ENCODE measurements at places on chromosomes 11 and 22.

- no peak for DNase-seq
Observed at GRCh38 chr22:41491374-41492100, 22.6 kb downstream of the ACO2 start.

GRCh38 chr22:49262167-49262566 lies 565.5 kb downstream of the BRD1 start:
- no peak for DNase-seq

GRCh38 chr11:87726506-87726905 lies 448.7 kb downstream of the RAB38 start:
- DNase-seq: no peak

GRCh38 chr11:46102843-46103242 lies 18.4 kb downstream of the PHF21A start:
- no peak for DNase-seq

DNA sequence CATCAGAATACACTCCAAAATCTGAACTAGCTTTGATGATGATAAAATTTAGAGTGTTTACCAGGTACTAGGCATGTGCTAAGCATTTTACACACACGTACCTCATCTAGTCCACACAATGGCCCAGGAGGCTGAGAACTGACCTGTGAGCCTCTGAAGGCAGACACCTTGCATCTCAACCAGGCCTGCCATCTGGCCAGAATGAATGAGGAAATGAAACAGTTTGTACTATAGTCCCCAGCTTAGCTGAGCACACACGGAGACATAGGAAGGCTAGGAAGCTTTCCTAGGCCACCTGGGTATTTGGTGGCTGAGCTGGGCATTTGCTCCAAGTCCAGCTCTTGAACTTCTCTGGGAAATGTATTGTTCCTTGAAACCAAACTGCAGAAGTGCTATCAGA lies 6.9 kb upstream of the SHANK3 start:
- DNase-seq: no peak

DNA sequence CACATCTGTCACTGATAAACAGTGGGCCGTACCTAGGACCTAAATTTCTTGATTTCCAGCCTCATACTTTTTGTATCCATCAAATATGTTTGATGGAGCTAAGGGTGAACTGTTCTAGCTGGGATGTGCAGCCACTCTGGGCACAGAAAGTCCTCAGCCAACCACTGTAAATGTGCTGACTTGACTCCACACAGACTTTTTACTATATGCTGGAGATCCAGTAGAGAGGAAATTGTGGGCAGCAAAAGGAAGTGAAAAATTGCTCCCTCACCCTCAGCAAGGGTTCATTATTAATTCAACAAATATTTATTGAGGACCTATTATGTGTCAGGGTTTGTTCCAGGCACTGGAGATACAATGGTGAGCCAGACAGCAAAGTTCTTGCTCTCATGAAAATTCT lies 54.2 kb upstream of the AMPD3 start:
- no peak for DNase-seq

GRCh38 chr22:22576244-22576988 lies 17.4 kb upstream of the PRAME start:
- DNase-seq: no peak

- no peak for DNase-seq
Observed at GRCh38 chr22:39543095-39543494, 10.5 kb upstream of the RPS19BP1 start.

GRCh38 chr11:6825231-6825744 lies 20.2 kb upstream of the OR10A5 start:
- DNase-seq: no peak

DNA sequence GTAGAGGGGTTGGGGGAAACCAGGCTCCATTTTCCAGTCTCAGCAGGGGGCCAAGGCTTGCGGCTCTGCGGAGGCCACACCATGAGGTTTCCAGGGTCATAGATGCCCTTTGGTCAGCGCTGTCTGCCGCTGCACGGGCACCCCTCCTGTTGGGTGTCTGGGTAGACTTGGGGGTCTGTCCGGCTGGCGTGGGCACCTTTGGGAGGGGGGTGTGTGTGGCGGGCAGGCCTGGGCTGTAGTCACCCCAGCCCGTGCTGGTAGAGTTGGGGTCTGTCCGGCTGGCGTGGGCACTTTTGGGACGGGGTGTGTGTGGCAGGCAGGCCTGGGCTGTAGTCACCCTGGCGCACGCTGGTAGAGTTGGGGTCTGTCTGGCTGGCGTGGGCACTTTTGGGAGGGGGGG lies 18.6 kb downstream of the LSP1 start:
- no peak for DNase-seq

GRCh38 chr11:121661880-121662486 lies 209.2 kb upstream of the SORL1-AS1 start:
- no peak for DNase-seq

- no peak for DNase-seq
Observed at GRCh38 chr11:27234043-27234668, 128.9 kb downstream of the CCDC34 start.

DNA sequence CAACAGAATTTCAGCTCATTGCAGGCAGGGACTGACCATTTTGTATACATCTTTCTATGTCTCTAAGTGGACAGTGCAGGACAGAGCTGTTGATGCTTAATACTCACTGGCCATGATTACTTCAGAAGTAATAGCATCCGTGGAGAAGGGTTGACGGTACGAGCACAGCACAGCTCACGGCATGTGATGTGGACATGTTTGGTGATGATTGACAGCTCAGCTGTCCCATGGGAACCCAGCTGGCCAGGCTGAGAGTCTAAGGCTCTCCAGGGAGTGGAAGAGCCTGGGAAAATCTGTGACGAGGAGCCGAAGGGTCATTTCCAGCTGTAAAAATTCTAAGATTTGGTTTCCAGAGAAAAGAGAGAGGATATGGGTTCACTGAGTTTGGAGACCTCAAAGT lies 198.2 kb downstream of the SNX19 start:
- no peak for DNase-seq

DNA sequence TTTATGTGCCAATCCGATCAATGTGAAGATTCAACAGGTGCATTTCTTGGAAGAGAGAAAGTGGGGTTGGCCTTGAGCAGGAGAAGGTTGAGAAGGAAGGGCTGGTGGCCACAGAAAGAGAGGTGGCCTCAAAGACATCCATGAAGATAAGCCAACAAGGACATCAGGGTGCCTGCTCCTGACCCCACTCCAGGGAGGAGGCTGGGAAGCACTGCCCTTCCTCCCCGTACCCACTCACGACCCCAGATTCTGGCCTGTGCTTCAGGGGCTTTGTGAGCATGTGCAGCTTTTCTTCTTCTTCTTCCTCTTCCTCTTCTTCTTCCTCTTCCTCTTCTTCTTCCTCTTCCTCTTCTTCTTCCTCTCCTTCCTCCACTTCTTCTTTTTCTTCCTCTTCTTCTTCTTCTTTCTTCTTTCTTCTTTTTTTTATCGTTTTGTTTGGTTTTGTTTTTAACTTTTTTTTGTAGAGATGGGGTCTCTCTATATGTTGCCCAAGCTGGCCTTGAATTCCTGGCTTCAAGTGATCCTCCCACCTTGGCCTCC lies 30.3 kb downstream of the DKK3 start:
- no peak for DNase-seq

DNA sequence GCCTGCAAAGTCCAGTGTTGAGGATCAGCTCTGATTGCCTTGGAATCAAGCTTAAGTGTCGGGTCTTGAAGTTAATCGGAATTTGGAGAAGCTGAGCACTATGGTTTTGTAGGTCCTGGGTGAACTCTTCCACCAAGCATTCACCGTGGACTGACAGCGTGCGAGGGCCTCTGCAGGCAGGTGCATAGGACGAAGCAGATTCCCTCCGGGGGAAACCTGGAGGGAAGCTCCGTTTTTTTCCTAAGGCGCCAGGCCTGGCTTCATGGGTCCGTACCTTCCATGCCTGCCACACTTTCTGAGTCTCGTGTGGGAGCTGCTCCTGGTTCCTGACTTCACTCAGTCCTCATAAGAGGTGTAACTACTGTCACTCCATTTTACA lies 170.1 kb downstream of the CRYBB2 start:
- no peak for DNase-seq

- DNase-seq: no peak
Observed at GRCh38 chr11:105642870-105643269, 33.0 kb downstream of the GRIA4 start.

DNA sequence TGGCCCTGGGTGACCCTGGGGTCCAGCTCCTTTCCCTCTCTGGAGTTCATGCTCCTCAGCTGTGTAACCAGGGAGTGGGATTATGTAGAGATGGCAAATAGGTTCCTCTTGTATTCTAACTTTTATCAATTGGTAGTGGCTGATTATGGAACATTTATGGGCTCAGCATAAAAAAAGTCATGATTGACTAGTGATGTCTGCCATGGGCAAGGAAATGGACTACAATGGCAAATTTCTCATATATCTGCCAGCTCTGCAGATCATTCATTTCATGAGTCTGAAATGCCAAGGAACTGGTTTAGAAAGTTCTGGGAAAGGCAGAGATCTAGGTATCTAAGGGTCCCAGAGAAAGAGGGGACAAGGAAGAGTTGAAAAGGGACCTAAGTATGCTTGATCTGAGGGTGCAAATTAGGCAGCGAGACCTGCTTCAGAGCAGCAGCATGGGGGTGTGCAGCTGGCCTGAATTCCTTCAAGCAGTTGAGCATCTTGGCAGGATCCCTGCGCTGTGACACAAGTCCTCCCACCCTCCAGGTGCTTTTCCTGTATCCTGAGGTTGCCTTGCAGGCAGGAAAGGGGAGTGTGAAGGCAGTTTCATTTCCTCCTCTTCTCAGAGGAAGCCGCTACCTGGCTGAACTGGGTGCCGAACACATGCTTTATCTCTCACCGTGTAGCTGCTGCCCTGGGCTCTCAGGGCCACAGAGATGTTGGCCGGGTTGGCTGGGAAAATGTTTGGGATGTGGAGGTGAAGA lies 10.4 kb downstream of the SLC15A3 start:
- no peak for DNase-seq

DNA sequence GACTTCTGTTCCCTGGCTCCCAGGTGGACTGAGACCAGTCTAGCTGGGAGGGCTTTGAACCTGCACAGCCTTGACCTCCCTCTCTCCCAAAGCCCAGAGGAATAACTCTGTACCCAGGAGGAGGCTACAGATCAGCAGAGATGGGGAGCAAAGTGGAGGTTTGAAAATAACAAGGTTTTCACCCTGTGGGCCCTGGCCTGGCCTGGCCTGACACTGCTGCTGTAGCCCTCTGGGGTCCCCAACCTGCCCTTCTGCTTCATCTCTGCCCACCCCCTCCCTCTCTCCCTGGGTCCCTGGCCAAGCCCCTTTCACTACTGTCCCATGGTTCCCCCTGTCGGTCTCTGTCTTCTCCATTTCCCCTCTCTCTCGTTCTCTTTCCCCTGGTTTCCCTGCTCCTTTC lies 225.2 kb downstream of the BUD13 start:
- no peak for DNase-seq

DNA sequence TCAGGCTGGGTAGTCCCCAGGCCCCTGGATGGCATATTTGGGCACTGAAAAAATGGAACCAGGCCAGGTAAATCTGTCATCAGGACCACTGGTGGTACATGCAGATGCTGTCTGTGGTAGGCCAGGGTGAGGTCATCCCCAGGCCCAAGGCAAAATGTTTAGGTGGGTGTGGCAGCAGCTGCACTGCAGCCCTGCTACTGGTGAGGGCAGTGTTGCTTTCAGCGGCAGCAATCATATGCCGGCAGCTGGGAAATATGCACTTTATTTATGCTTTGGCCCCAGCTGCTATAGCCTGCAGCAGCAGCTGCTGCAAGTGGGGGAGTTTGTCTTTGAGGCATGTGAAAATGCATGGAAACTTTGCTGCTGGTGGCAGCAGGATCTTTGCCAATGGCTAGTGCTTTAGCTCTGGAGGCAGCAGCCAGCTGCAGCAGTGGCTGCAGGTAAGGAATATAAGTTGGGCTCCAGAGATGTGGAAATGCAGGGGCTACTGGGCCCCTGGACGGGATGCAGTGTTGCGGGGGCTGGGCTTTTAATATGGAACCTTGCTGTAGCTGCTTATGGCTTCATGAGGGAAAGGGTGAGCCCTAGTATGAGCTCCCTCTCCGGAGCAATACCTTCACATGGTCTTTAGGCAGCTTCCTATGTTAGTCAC lies 365.7 kb upstream of the CADM1 start:
- DNase-seq: no peak

- DNase-seq: no peak
Observed at GRCh38 chr11:133337951-133338418, 194.3 kb downstream of the OPCML start.

- no peak for DNase-seq
Observed at GRCh38 chr11:115893461-115894099, 389.4 kb upstream of the CADM1 start.

GRCh38 chr11:11806586-11806985 lies 35.2 kb upstream of the USP47 start:
- DNase-seq: no peak

GRCh38 chr22:30045901-30046715 lies 34.2 kb upstream of the HORMAD2 start:
- DNase-seq: no peak

DNA sequence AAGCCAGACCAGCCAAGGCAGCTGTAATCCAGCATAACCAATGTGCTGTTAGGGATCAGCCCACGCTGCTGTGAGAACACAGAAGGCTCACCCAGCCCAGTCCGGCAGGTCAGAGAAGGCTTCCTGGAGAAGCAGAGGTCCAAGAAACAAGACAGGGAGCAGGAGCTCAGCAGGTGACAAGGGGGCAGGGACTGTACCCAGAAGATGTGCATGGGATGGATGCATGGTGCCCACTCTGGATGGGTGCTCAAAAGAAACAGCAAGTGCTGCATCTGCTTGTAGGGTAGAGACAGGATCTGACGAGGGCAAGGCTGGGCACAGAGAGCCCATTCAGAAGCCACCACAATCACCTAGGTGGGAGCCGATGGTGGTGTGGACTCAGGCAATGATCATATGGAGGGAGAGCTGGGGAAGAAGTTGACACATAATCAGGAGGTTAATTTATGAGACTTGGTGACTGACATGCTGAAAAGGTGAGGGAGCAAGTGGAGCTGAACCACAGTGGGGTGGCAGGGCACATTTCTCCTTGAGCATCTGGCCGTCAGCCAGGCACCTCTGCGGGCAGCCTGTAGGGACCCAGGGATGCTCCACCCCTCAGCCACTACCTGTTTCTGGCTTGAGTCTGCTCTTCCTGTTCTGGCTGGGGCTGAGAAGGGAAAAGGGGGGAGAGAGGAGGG lies 102.3 kb upstream of the DRD2 start:
- no peak for DNase-seq

DNA sequence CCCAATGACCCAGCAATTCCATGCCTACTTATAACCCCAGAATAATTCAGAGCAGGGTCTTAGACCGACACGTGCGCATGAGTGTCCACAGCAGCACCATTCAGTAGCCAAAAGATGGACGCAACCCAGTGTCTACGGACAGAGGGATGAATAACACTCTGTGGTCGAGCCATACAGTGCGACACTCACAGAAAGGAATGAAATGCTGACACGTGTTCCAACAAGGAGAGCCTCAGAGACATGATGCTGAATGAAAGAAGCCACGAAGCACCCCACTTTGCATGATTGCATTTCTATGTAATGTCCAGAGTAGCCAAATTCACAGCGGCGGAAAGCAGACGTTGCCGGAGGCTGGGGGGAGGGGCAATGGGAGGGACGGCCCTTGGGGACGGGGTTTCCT lies 134.4 kb downstream of the CTTN start:
- DNase-seq: no peak

DNA sequence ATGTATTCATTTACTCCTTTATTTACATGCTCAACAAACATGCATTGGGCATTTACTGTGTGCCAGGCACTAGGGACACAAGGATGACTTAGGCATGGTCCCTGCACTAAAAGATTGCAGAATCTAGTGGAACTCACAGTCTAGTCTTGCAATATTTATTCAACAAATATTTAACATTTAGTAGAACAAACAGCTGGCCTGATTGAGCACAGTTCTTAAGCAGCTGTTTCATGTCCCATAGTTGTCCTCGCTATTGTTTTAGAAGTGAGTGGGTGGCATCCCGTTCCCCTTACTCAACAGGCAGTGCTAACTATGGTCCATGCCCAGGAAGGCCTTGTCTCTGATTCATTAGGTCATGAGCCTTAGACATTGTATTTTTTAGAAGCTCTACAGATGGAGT lies 459.9 kb upstream of the CADM1 start:
- no peak for DNase-seq

Data from stimulated activated CD4-positive, alpha-beta T cell treated with anti-CD3 and anti-CD28 coated beads, TNF-alpha, amount 100 ng/mL, for 1 hour (primary cell).